ENCODE measurements at places on chromosomes 2 and 18.

- no peaks in the 10 kb centered on the region for H3K27me3 ChIP-seq
- no peaks in the 10 kb centered on the region for H3K4me1 ChIP-seq
- H3K27ac ChIP-seq, result no peak overlapping the region
- DNase-seq, result no peak
These were observed 37.9 kb upstream of the ID2 start for GRCh38 chr2:8643996-8644356.

GRCh38 chr2:201568217-201568820, 75.0 kb downstream of the TMEM237 start:
- no peaks in the 10 kb centered on the region for H3K4me1 ChIP-seq
- no peaks in the 10 kb centered on the region for H3K27me3 ChIP-seq
- DNase-seq, result no peak
- no peak overlapping the region for H3K4me3 ChIP-seq

DNA sequence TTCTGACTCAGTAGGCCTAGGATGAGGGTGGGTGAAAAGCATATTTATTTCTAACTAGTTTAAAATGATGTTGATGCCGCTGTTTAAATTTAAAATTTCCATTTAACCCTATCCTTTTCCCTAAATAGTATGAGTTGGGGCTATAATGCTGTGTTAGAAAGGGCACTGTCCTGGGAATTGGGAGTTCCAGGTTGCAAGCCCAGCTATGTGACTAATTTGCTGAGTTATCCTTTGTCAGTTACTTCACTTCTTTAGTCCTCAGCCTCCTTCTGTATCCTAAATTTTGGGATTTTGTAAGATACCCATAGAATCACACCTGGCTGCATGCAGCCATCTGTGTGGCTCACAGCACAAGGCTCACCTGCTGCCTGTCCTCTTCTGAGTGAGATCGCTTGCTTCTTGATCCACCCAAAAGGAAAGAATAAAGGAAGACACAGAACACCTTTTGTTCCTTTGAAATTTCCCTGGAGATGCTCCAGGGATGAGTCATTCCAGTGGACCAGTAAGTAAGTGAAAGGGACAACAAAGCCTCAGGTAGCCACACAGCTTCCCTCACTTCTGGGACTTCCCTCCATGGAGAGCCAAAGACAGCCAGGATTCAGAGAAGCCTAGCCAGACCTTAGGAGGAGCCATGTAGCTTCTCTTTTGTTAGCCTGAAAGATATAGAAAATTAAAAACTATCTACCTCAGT, 97.2 kb downstream of the DTNA start:
- no peak overlapping the region for H3K4me3 ChIP-seq
- no peak overlapping the region for H3K27ac ChIP-seq
- no peaks in the 10 kb centered on the region for H3K4me1 ChIP-seq
- DNase-seq, result no peak

DNA sequence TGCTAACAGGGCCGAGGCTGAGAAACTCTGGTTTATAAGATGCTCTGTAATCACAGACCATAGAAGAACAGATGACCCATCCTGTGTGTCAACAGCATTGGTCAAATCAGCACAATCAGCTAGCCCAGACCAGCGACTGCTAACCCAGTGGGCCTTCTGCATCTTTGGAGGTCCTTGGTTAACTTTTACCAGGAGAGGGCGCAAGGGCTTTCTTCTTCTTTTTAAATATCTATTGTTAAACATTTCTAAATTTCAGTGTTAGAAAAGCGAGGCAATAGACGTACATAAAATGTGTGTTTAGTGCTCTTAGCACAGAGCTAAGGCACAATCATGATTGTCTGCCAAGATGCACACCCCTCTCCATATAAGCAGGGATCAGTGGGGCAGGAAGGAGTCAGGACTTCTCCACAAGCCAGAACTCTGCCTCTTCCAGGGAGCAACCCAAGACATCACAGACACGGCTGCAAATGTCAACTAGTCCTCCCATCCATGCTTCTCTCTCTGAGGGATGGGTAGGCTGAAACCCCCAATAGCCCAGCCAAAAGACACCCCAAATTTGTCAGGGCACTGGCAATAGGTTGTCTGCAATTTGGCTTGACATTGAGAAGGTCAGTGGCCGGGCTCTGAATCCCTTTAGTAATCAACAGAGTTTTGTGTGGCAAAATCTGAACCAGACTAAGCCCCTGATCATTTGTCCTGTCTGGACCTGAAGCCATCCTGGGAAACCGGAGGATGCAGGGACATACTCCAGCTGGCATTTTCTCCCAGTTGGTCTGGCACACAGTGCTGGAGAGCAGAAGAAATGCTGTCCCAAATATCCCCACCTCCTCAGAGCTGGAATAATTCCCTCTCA, 188.2 kb downstream of the BCL2 start:
- H3K27ac ChIP-seq, result no peak overlapping the region
- H3K27me3 ChIP-seq, result no peaks in the 10 kb centered on the region
- H3K4me1 ChIP-seq, result peaks cover 7% of the 10 kb centered on the region
- no peak overlapping the region for H3K4me3 ChIP-seq

- no peak overlapping the region for H3K4me3 ChIP-seq
- H3K27me3 ChIP-seq, result no peaks in the 10 kb centered on the region
- H3K27ac ChIP-seq, result no peak overlapping the region
- H3K36me3 ChIP-seq, result no peaks in the 10 kb centered on the region
- no peaks in the 10 kb centered on the region for H3K4me1 ChIP-seq
- no peak for DNase-seq
These were observed 52.3 kb downstream of the CYP26B1 start for GRCh38 chr2:72095364-72095763.

DNA sequence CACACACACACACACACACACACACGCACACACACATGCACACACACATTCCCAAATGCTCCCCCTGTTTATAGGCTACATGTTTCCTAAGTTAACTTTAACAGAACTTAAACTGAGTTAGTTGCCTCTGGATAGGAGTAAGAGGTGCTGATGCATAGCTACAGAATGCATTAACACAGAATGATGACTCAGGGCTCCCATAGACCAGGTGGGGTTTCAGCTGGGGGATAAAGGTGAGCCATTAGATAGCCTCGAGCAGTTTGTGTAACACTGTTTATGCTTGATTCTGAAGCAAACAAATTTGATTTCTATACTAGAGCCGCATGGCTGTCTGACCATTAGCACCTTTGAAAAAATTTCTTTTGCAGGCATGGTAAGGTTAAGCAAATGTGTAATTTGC, 741.0 kb downstream of the PLCL1 start:
- DNase-seq, result no peak
- H3K27ac ChIP-seq, result no peak overlapping the region
- no peaks in the 10 kb centered on the region for H3K4me1 ChIP-seq
- H3K36me3 ChIP-seq, result no peaks in the 10 kb centered on the region
- H3K4me3 ChIP-seq, result no peak overlapping the region
- no peaks in the 10 kb centered on the region for H3K27me3 ChIP-seq

DNA sequence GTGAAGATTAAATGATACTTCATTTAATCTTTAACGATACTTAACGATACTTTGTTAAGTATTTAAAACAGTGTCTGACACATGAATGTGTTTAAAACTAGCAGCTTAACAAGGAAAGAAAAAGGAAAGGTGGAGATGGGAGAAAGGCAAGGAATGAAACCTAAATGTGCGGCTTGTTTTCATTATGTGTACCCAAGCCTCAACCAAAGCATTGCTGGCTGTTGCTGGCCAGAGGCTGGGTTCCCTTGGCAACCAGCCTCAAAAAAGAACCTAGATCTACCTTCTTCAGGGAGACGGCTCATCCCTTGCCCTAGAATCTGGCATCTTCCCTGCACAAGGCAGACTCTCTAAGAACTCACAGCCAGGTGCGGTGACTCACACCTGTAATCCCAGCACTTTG, 13.8 kb upstream of the PCBP1 start:
- H3K27ac ChIP-seq, result no peak overlapping the region
- peaks cover 23% of the 10 kb centered on the region for H3K4me1 ChIP-seq
- no peaks in the 10 kb centered on the region for H3K27me3 ChIP-seq

DNA sequence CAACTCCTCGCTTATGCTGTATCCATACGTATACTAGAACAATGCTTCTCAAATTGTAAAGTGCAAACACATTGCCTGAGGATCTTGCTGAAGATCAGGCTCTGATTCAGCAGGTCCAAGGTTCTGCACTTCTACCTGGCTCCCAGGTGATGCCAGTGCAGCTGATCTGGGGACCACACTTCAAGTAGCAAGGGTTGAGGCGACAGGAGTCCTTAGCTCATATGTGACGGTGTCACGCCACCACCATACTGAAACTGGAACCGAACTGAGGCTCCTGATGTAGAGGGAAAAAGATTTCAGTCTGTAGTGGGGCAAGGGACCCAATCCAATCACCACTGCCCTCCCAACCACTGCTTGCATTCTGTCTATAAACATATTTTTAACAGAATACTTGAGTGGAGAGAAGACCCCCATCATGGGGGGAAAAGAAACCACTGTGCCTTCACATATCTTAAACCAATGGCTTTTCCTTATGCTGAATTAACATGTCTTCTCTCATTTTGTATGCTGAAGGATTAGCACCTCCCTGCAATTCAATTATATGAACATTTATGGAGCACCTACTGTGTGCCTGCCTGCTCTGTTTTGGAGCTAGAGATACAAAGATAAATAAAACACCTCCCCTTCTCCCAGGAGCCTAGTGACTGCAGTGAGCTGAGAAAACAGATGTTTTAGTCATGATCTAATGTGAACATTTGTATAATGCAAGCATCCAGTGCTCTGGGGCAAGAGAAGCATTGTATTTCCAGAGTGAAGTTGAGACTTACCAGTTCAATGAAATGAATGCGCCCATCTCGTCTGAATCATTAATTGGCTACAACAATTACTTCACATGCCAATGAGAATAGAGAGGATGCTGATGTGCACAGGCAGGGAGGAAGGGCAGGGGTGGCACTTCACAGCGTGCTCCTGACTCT, 6.6 kb upstream of the ASAP2 start:
- H3K36me3 ChIP-seq, result no peaks in the 10 kb centered on the region
- H3K4me3 ChIP-seq, result no peak overlapping the region
- DNase-seq, result no peak
- no peaks in the 10 kb centered on the region for H3K27me3 ChIP-seq
- no peaks in the 10 kb centered on the region for H3K4me1 ChIP-seq

GRCh38 chr2:100240386-100240785, 81.9 kb downstream of the LONRF2 start:
- no peak for DNase-seq
- no peaks in the 10 kb centered on the region for H3K36me3 ChIP-seq
- peaks cover 6% of the 10 kb centered on the region for H3K4me1 ChIP-seq

- H3K36me3 ChIP-seq, result no peaks in the 10 kb centered on the region
- no peak overlapping the region for H3K4me3 ChIP-seq
- DNase-seq, result no peak
- H3K27me3 ChIP-seq, result no peaks in the 10 kb centered on the region
- no peak overlapping the region for H3K27ac ChIP-seq
These were observed 201.2 kb upstream of the PIK3C3 start for GRCh38 chr18:41753826-41754225.

DNA sequence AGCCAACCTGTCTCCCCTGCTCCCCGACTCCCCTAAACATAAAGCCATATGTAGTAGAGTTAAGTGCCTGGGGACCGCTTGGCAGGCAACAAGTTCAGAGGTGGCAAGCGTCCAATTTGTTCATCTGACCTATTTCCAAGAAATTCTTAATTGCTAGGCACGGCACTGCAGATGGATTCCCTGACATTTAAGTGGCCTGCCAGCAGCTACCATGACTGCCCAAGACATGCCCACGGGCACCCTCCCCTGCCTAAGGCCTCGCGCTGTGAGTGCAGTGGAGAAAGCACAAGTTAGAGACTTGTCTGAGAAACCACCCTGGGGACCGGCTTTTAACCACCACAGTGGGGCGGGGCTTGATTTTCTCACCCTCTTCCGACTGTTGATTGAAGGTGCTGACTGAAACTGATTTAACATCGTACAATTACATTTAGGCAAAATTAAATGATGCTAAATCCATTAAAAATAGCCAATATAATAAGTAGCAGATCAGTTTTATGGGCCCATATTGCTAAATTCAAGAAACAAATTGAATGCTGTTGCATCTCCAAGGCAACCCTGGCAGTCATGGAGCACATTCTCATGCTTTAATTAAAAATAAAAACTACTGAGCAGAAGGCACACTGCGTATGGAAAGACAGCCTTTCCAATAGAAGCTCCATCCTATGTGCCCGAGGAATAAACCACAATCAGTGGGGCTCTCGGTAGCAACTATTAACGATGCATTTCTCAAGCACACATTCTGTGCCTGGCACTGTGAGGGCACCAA, 163.6 kb upstream of the ACAA2 start:
- no peak overlapping the region for H3K27ac ChIP-seq
- no peak for DNase-seq
- H3K4me1 ChIP-seq, result no peaks in the 10 kb centered on the region
- H3K4me3 ChIP-seq, result no peak overlapping the region
- H3K27me3 ChIP-seq, result no peaks in the 10 kb centered on the region

DNA sequence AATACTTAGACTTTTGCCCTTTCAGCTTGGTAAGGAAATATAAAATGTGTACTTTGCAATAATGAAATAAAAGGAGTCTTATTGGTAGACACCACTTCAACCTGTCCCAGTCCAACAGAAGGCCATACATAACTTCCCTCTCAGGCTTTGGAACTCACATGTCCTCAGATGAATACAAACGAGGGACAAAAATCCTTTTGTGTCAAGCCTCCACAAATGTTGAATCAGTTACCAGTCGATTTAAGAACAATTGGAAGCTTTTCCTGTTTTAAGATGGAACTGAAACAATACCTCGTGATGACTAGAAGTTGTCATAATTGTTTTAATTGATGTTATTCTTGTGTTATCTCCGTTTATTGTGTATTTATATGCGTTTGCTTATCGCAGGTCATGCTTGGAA, 385.1 kb upstream of the POU3F3 start:
- H3K4me1 ChIP-seq, result no peaks in the 10 kb centered on the region
- no peaks in the 10 kb centered on the region for H3K27me3 ChIP-seq
- no peak overlapping the region for H3K27ac ChIP-seq

- no peaks in the 10 kb centered on the region for H3K27me3 ChIP-seq
- H3K4me3 ChIP-seq, result no peak overlapping the region
- no peaks in the 10 kb centered on the region for H3K36me3 ChIP-seq
- DNase-seq, result no peak
- no peaks in the 10 kb centered on the region for H3K4me1 ChIP-seq
These were observed 63.7 kb upstream of the ZCCHC2 start for GRCh38 chr18:62458868-62459716.

GRCh38 chr18:73245345-73245744, 377.6 kb upstream of the NETO1 start:
- H3K27me3 ChIP-seq, result no peaks in the 10 kb centered on the region
- H3K36me3 ChIP-seq, result no peaks in the 10 kb centered on the region
- no peak for DNase-seq
- H3K27ac ChIP-seq, result no peak overlapping the region
- H3K4me3 ChIP-seq, result no peak overlapping the region
- no peaks in the 10 kb centered on the region for H3K4me1 ChIP-seq

GRCh38 chr2:9952286-9952737, 819 bp downstream of the GRHL1 start:
- no peaks in the 10 kb centered on the region for H3K36me3 ChIP-seq
- DNase-seq, result no peak
- H3K4me1 ChIP-seq, result no peaks in the 10 kb centered on the region
- H3K27me3 ChIP-seq, result peaks cover 9% of the 10 kb centered on the region
